ENCODE measurements at places on chromosomes 12 and 14. TPM values are rescaled to one million over a fixed set of nuclear protein-coding genes. Genes with fewer than 3 reads are reported as not detected.

The TAS2R14 gene
- 4.2 TPM for total RNA-seq

The ACOT4 gene
- 0.59 TPM for total RNA-seq

The DHRS4 gene
- 32.4 TPM for total RNA-seq

The NRL gene
- total RNA-seq = 0.69 TPM

The LYZ gene
- not detected for total RNA-seq

All from smooth muscle cell of the umbilical artery (primary cell).